ENCODE measurements at places on chromosomes 1 and 21. TPM values are rescaled to one million over a fixed set of nuclear protein-coding genes. Genes with fewer than 3 reads are reported as not detected.

Gene FMOD
- not detected for total RNA-seq

Gene CLCNKA
- not detected for total RNA-seq

Gene SRGAP2C
- 7.2 TPM for total RNA-seq

Gene AKR1A1
- total RNA-seq: 80.3 TPM

Gene SLC5A3
- total RNA-seq: 3.7 TPM

Gene CHI3L2
- not detected for total RNA-seq

Gene PRAMEF7
- not detected for total RNA-seq

Gene LRRC3
- 1.0 TPM for total RNA-seq

Gene FNDC10
- 5.2 TPM for total RNA-seq

Gene FCMR
- total RNA-seq: 7.0 TPM

Gene NUDT17
- total RNA-seq: 6.3 TPM

Gene MEGF6
- 13.2 TPM for total RNA-seq

Gene CRYZ
- total RNA-seq: 67.7 TPM

Gene NEGR1
- total RNA-seq: not detected

Gene AMY1C
- not detected for total RNA-seq

Gene UMODL1
- not detected for total RNA-seq

Gene RPE65
- not detected for total RNA-seq

Gene TRIM46
- total RNA-seq: 1.4 TPM

Gene CSF3R
- not detected for total RNA-seq

Gene RHCE
- not detected for total RNA-seq

Gene CLCA4
- total RNA-seq: not detected

Gene RSPH1
- 0.91 TPM for total RNA-seq

Gene ENAH
- total RNA-seq: 95.8 TPM

Gene TNNI3K
- total RNA-seq: not detected

Gene FAM229A
- 2.9 TPM for total RNA-seq

Gene CR1
- not detected for total RNA-seq

Gene CFAP74
- total RNA-seq: not detected

Gene GBP1
- 0.09 TPM for total RNA-seq

Gene FAM110D
- not detected for total RNA-seq

Gene KLHDC9
- 1.9 TPM for total RNA-seq

Gene CYYR1
- not detected for total RNA-seq

Gene NPPB
- 0.56 TPM for total RNA-seq
